ENCODE measurements at places on chromosomes 1 and 21. TPM values are rescaled to one million over a fixed set of nuclear protein-coding genes. Genes with fewer than 3 reads are reported as not detected.

DNA sequence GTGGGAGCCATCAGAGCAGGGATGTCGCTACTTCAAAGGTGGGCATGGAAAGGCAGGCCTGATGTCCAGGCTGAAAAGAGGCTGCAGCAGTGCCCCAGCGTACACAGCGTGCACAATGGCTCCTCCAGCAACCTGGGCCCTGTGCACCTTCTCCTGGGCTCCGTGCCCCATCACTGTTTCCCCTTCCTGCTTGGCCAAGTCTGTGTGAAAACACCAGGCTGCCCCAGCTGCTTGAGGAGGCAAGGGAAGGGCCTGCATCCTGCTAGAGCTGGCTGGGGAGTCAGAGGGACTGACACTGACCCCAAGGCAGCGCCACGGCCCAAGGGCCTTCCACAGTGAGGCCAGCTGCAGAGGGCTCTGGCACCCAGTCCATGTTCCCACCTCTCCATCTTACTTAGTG is 33.4 kb downstream of the SDC3 start:
- no peak for DNase-seq

DNA sequence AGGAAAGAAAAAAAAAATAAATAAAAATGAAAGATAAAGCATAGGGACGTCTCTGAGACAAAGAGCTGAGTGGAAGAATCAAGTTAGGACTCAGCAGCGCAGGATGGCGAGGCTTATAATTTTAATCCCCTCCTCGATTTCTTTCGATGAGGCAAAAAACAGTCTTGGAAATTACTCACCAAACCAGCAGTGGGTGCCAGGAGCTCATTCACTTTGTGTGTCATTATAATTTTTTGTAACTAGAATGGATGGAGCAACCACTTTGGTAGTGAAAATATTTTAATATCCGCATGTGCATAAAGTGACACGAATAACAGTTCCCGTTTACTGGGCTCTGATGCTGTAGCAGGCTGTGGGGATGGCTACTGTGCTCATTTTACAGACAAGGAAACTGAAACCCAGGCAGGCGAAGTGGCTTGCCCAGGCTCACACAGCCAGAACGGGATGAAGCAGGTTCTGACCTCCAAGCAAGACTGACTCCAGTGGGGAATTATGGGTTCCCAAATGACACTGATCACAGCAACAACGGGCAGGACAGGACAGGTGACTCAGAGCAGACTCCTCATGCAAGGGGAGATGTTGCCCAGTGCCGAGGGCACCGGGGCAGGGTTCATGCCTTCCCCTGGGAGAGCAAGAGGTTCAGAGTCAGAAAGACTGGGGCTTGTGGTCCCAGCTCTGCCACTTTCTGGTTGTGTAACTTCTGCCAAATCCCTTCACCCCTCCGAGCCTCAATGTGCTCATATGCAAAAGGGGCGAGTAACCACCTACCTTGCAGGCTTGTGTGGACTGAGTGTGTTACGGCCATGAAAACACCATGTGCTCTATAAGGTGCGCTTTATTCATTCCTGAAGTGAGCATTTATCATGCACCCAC is 63.6 kb downstream of the RUNX3 start:
- no peak for DNase-seq

GRCh38 chr1:39650431-39650830 is 11.0 kb upstream of the HEYL start:
- no peak for DNase-seq

DNA sequence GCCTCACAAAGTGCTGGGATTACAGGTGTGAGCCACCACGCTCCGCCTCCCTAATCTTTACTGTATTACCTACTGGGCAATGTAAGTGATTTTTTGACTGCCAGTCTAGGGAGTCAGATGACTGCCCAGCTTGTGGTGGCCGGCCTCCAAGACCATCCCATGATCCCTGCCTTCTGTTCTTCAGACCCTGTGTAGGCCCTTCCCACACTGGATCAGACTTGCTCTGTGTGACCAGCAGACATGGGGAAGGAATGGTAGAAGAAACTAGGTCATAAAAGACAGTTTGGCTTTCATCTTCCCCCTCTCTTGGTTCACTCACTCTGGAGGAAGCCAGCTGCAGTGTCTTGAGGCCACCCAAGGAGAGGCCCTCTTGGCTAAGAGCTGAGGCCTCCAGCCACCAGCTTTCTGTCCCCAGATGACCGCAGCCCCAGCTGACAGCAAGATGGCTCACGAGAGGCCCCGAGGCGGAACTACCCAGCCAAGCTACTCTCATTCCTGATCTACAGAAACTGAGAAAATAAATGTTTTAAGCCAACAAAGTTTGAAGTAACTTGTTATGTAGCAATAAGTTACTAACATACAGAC is 14.5 kb upstream of the CBR3 start:
- no peak for DNase-seq

Gene XCL2
- not detected for total RNA-seq

GRCh38 chr1:21725748-21726392 is 56.7 kb upstream of the RAP1GAP start:
- no peak for DNase-seq

Gene SERPINC1
- total RNA-seq: not detected

Gene PPIH
- total RNA-seq: 47.6 TPM

DNA sequence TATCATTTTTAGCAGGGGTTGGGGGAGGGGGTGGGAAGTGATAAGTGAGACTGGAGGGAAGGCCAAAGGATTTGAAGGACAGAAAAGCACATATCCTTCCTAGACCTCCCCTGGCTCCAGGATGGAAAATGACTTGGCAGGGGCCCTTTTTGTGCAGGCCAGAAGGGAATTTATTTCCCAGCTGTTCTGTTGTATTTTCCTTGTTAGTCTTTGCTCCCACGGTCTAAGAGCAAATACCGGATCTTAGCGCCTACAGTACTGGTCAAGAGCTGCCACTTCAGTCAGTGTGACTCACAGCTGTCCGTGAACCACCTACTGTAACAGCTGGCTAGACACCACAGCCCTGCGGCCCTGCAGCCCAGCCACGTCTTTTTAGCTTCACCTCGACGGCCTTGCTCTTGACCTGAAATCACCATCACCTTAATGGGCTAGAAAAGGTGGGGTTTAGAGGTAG is 51.0 kb upstream of the ERRFI1 start:
- peak; percentile 100 for DNase-seq

GRCh38 chr1:181643631-181644030 is 160.3 kb downstream of the CACNA1E start:
- DNase-seq: no peak

DNA sequence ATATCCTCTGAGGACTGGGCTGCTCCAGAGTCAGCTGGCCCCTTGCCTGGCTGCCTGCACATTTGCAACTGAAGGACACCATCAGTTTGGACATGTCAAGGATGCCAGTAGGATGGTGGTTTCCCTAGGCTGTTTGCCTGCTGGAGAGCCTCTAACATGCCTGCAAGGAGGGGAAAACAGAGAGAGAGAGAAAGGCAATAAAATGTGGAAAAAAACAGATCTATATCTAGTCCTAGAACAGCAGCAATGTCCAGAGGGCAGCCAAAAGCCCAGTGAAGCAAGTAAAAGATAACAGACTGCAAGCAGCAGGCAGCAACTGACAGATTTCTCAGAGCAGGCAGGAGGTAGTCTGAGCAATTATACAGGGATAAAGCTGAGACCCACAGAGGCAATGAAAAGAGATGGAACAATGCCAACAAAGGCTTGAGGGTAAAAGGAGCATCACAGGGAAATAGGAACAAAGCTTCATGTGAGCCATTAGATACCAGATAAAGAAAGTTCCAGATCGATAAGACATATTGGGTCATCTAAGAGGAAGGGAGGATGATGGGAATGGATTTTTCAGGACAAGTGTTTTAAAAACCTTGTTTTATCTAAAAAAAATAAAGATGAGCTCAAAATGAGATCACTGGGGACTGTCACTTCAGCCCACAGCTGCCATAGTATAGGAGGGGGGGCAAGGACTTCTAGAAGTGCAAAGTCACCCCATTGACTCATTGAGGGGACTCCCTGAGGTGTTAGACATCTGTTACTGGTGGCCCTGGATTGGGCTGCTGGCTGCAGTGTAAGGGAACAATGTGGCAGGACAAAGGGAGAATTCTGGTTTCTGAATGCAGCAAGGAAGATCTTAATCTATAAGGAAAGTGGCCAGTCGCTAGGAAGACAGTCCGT is 38.6 kb upstream of the GADD45A start:
- peak; percentile 57 for DNase-seq

Gene VPS26C
- total RNA-seq: 72.5 TPM

DNA sequence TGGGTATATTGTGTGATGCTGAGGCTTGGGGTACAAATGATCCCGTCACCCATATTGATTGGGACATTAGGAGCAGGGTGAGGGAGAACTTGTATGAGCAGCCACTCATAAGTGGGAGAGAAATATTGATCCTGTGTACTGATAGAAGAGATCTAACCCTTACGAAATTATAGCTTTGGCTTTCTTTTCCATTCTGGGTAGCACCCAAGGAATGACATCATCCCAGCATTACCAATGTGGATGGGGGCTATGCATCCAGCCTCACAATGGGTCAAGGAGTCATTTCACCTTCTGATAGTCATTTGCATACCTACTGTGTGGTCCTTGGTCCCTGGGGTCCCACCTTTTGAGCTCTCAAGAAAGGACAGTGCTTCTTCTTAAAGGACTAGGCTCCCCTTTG is 1.9 kb upstream of the NAV1 start:
- DNase-seq: no peak

- DNase-seq: no peak
Observed at GRCh38 chr1:228368801-228369607, 37.6 kb downstream of the TRIM11 start.

Gene RAB25
- not detected for total RNA-seq

All from LHCN-M2 (cell line).